ENCODE measurements at places on chromosomes 7 and 10.

GRCh38 chr10:131135716-131136115, 175.8 kb downstream of the TCERG1L start:
- DNase-seq, result no peak

DNA sequence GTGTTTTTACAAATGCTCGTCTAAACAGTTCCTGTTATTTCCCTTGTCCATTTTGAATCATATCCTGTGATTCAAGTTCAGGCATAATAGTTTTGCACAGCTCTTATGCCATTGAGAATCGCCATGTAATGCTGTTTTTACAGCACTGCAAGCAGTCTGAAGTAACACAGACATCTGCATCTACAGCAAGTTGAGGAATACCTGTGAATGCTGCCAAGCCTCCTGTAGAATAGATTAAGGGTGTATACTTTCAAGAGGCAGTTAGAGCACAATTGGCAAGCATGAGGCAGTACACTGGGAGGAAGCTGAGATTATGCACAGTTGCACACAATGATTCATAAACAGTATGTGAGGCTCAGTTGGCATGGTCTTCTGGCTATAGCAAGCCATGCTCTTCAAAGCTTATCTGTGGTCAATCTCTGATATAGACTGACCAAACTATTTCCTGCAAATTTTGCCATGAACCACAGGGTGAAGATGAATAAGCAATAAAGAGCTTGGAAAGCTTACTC, 121.9 kb upstream of the AKR1E2 start:
- no peak for DNase-seq

GRCh38 chr10:6346631-6347030, 143.9 kb downstream of the PFKFB3 start:
- no peak for DNase-seq

DNA sequence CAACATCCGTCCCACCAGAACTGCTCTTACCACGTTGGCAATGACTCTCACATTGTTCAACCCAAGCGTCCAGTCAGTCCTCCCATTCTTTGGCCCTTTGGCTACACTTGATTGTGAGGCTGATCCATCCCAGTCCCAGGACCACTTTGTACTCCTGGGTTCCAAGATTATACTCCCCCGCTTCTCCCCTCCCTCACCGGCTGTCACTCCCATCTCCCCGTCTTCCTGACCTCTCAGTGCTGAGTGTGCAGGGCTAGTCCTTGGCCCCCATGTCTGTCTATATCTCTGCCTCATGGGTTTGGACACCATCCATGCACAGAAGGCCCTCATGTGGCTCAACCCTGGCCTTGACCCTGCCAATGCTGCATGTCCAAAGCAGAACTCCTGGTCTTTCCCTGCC, 12.5 kb downstream of the ARHGAP22 start:
- DNase-seq, result no peak

DNA sequence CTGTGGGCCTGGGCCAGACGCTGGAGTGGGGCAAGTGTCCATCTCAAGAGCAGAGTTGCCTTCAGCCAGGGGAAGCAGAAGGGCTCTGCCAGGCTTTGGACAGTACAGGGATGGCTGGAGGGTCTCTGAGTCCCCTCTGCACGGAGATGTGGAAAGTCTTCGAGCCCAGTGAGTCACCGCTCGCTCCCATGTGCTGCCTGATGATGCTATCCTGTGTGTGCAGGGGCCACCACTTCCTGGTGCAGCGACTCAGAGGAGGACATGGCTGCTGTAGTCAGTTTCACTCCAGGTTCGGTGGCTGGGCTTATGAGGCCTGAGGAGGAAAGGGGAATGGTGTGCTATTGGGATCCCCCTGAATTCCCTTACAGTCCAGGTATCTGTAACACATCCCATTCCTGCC, 6.0 kb downstream of the ADCYAP1R1 start:
- no peak for DNase-seq
